ENCODE measurements at places on chromosomes 11 and 22. TPM values are rescaled to one million over a fixed set of nuclear protein-coding genes. Genes with fewer than 3 reads are reported as not detected.

The OR10A2 gene
- not detected for total RNA-seq

GRCh38 chr11:121321614-121322243 is 29.2 kb downstream of the SC5D start:
- no peak overlapping the region for H3K27ac ChIP-seq
- no peaks in the 10 kb centered on the region for H3K36me3 ChIP-seq
- peak; percentile 24 for DNase-seq
- peaks cover 3% of the 10 kb centered on the region for H3K27me3 ChIP-seq
- H3K4me1 ChIP-seq, result peaks cover 4% of the 10 kb centered on the region

- DNase-seq, result no peak
- no peak overlapping the region for H3K4me3 ChIP-seq
- H3K27me3 ChIP-seq, result no peaks in the 10 kb centered on the region
- no peak overlapping the region for H3K27ac ChIP-seq
These were observed 18.4 kb downstream of the TMEM135 start for GRCh38 chr11:87056091-87056490.

DNA sequence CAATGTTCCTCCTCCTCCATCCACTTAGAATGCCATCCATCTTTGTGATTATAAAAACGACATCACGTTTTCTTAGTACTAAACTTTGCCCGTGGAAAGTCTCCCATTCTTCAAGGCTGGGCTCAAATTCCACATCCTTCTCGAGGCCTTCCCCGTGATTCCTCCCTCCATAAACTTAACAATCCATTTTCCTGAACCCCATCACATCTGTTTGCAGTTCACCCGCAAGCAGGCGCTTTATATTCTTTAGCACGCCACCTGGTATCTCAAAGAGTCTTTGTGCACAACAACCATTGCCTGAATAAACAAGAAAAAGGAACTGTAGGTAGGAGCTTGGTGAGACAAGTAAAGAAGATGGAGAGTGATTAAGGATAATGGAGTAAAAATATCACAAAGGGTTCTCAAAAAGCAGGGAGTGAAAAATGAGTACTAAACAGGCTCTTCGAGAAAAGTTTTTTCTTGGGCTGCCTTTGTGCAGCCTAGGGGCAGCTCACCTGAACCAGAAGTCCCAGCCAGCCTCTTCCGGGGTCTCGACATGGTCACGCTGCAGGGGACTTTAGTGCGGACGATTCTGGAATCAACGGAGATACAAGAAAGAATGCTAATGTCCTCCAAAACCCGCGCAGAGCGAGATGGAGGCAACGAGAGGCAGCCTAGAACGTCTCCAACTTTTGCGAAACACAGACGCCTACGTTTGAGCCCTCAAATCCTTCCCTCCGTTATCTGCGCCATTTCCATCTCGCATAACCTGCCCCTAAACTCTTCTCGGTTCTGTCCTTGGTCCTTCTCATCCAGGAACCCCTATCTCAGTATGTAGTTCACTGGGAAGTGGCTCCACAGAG is 585 bp downstream of the THYN1 start:
- H3K4me1 ChIP-seq, result peaks cover 5% of the 10 kb centered on the region
- H3K36me3 ChIP-seq, result peaks cover 25% of the 10 kb centered on the region
- H3K27ac ChIP-seq, result no peak overlapping the region
- H3K4me3 ChIP-seq, result peak overlapping the region; percentile 54
- no peaks in the 10 kb centered on the region for H3K27me3 ChIP-seq

The MMP12 gene
- total RNA-seq, result not detected

DNA sequence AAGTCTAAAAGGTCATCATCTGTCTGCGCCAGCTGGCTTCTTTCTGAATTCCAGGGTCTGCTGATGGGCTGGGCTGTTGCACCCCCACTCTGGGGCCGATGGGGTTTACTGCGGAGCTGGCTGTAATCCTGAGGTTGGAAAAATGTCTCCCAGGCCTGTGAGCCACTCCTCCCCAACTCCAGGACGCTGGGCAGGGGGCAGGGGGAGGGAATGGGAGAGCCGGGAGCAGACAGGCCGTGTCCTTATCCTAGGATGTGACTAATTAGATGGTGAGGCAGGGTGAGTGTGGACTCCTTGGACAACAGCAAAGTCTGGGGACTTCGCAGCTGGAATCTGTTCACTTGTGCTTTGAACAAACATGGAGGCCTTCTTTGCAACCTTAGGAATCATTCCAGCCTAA is 48.7 kb downstream of the LRRC32 start:
- H3K36me3 ChIP-seq, result no peaks in the 10 kb centered on the region
- no peaks in the 10 kb centered on the region for H3K27me3 ChIP-seq
- H3K4me1 ChIP-seq, result peaks cover 36% of the 10 kb centered on the region

DNA sequence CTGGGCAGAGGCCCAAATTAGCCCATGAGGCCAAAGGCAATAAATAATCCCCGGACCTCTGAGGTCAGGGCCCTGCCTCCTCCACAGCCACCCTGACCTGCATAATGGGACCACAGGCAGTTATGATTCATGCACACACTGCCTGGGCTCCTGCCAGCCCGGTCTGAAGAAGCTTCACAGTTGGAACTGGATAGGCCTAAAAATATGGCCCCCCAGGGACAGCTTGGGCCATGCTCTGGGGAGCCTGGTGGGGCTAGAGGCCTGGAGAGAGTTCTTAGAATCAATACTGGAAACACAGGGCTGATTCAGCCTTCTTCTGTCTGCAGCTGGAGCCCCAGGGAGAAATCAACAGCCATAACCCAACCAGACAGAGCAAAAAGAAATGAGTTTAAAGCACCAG is 112.8 kb upstream of the CADM1 start:
- H3K27me3 ChIP-seq, result no peaks in the 10 kb centered on the region
- no peaks in the 10 kb centered on the region for H3K36me3 ChIP-seq
- no peak overlapping the region for H3K27ac ChIP-seq
- H3K4me1 ChIP-seq, result peaks cover 21% of the 10 kb centered on the region
- no peak overlapping the region for H3K4me3 ChIP-seq
- no peak for DNase-seq

DNA sequence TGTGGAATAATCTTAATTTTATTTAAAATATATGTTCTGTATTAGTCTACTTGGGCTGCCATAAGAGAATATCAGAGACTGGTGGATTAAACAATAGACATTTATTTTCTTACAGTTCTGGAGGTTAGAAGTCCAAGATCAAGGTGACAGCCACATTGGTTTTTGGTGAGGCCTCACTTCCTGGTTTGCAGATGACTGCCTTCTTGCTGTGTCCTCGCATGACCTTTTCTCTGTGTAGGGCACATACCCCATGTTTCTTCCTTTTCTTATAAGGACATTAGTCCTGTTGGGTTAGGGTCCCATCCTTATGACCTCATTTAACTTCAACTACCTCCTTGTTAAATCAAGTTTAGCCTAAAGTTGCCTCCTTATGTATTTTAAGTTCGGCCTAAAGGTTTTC is 202.7 kb upstream of the MPPED2 start:
- no peak for DNase-seq
- H3K27me3 ChIP-seq, result no peaks in the 10 kb centered on the region
- H3K36me3 ChIP-seq, result no peaks in the 10 kb centered on the region
- H3K4me3 ChIP-seq, result no peak overlapping the region
- H3K27ac ChIP-seq, result no peak overlapping the region

DNA sequence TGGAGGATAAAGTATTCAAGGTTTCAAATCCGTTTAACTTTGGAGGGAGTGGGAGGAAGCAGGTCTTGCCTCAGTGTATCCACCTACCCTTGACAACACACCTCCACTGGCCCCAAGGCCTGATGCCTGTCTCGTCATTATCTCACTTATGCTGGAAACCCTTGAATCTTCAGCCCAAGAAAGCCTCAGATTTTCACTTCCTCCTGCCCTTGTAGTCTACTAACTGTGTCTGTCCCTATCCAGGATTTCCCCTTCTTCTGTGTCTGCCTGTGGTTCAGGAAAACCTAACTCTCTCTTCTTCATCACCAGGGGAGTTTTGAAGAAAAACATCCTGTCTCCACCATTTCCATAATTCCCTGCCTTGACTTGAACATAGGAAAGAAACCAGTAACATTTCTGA is 56.1 kb downstream of the SYT9 start:
- H3K36me3 ChIP-seq, result no peaks in the 10 kb centered on the region
- H3K4me3 ChIP-seq, result no peak overlapping the region
- H3K4me1 ChIP-seq, result peaks cover 24% of the 10 kb centered on the region
- no peak for DNase-seq

The ANO9 gene
- not detected for total RNA-seq

- H3K4me1 ChIP-seq, result peaks cover 9% of the 10 kb centered on the region
- no peaks in the 10 kb centered on the region for H3K36me3 ChIP-seq
- H3K27ac ChIP-seq, result no peak overlapping the region
- H3K4me3 ChIP-seq, result no peak overlapping the region
These were observed 49.3 kb upstream of the RTL6 start for GRCh38 chr22:44547371-44547770.
